ENCODE measurements at places on chromosomes 7 and 10.

DNA sequence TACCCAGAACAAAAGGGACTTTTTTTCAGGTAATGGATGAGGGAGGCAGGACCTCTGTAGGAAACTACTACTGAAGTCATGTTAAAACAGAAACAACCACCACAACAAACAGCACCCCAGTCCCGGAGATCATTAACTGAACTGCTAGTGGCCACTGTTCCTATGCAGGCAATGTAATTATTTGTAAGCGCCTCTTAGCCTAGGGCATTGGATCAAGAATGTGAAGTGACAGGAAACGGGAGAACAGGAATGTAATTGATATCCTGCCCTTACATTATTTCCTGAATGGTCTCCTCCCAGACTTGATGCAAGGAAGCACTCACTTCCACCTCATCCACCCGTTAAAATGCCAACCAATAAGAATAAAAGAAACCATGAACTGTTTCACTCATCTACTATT is 16.7 kb upstream of the GAD2 start:
- DNase-seq = no peak

DNA sequence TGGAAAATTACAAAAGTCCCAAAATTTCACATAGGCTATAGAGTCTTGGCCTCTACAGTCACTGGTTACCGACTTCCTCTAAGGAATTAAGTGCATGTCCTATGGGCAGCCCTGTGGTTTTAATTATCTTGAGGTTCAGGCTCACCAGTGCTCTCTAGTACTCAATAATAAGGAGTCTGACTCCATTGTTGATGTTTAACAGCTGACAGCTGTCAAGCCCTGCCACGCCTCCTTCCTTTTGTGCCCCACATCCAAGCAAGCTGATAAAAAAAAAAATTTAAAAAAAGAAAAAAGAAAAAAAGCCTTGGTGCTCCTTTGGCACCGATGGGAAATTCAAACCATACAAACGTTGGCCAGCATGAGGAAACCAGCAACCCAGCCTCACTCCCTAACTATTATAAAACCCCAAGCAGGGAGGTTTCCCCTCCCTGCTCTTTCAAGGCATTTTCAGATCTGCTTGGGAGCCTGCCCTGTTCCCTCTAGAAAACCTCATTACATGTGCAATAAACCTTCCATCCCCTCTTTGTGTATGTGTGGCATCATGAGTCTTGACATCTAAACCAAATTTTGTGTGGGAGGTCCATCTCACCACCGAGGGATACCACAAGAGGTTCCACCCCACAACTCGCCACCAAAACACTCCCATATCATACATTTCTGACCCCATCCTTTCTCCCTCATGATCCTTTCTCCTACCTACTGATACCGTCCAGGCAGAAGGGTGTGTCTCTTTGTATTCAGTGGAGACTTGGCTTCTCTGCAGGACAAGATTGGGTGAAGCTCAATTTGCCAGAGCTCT is 70.9 kb upstream of the CCDC71L start:
- DNase-seq = no peak

- DNase-seq = no peak
These were observed 9.5 kb upstream of the HACD1 start for GRCh38 chr10:17626656-17627055.

DNA sequence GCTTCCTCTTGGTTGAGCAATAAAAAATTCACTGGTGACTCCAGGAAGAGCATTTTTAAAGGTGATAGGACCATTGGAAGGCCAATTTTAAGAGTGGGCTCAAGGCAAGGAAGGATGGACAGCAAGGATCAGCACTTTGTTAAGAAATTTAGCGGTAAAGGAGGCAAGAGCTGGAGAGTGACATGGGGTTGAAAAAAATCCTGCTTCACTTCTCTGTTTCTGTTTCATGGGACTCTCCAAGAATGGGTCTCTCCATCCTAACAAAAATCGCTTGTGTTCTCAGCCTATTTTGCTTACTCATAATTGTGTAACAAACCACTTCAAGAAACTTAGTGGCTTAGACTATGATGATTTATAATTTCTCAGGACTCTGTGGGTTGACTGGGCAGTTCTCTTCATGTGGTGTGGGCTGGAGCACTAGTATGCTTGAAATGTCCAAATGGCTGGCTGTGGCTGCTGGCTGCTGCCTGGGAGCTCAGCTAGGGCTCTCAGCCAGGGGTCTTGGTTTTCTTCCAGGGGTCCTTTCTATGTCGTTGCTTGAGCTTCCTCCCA is 59.8 kb upstream of the ZNRF2 start:
- peak; percentile 68 for DNase-seq

- DNase-seq = no peak
These were observed 59.5 kb upstream of the HECTD2 start for GRCh38 chr10:91350651-91351081.

- DNase-seq = no peak
These were observed 12.7 kb upstream of the SMURF1 start for GRCh38 chr7:99156649-99157048.

DNA sequence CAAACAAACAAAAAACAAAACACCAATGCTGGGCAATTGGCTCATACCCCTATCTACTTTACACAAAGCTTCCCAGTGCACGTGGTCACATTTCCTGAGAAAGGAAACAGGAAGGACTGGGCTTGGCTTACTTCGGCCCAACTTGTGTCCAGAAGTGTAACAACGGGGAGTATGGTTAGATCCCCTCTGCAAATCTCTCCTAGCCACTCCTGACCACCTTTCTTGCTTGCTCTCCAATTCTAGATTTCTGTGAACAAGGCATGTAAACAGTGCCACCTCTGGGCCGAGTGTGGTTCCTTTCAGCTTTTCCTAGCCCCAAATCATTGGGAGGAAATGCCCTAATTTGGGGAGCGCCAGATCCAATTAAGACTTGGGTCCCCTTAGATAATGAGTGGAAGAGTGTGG is 21.0 kb upstream of the FRAT2 start:
- no peak for DNase-seq

DNA sequence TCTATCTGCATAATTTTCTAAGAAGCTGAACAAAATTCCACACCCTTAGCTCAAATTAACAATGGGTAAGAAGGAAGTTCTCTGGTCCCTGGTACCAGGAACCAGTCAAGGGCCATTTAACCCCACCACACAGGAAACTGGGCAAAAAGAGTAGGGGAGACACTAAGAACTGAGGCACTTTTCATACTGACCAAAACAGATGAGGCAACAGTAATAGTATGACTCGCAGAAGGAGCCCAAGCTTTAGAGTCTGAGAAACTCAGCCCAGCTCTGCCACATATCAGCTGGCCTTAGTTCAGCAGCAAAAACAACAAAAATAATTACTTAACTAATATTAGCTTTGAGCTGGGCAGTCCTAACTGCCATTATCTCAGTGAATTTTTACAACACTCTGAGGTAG is 221.2 kb downstream of the FAM107B start:
- DNase-seq = peak; percentile 40

GRCh38 chr10:7038416-7038815 is 372.4 kb downstream of the SFMBT2 start:
- no peak for DNase-seq

DNA sequence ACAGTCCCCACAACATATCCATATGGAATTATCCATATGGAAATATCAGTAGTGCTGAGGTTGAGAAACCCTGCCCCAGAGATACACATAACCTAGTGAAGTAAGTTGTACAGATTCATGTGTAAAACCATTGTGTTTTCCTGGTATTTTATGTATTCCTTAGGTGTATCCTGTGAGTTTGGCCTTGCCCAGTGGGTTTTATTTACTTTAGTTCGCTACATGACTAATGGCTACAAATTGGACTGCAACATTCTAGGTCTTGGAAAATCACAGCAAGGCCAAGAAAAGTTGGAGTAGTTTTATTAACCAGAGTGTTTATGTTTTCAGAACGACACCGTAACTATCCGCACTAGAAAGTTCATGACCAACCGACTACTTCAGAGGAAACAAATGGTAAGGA is 1.4 kb downstream of the RPS24 start:
- DNase-seq = peak; percentile 86

- no peak for DNase-seq
These were observed 12.7 kb upstream of the ATP6V1F start for GRCh38 chr7:128849804-128850490.

DNA sequence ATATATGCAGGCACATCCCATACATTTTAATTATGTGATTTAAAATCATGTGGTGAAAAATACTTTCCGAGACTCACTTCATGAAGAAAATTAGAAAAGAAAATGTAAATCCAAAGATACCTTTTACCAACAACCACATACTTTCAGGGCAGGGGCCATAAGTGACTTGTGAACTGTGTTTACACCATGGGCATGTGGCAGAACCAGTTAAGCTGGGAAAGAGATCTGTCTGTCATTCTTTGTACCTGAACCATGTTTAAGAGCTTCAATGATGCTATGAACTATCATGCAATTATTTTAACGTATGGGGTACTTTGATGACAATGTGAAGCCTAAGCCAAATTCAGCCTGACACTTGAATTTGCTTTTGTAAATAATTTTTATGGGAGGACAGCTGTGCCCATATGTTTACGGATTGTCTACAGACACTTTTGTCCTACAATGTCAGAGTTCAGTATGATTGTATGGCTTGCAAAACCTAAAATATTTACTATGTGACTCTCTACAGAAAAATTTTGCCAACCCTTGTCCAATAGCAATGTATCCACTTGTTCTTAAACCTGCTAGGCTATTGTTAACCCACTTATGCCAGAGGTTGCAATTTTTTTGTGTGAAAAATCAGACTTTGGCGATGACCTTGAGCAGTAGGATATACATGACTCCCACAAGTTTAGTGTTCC is 654.6 kb downstream of the TNS3 start:
- peak; percentile 68 for DNase-seq

DNA sequence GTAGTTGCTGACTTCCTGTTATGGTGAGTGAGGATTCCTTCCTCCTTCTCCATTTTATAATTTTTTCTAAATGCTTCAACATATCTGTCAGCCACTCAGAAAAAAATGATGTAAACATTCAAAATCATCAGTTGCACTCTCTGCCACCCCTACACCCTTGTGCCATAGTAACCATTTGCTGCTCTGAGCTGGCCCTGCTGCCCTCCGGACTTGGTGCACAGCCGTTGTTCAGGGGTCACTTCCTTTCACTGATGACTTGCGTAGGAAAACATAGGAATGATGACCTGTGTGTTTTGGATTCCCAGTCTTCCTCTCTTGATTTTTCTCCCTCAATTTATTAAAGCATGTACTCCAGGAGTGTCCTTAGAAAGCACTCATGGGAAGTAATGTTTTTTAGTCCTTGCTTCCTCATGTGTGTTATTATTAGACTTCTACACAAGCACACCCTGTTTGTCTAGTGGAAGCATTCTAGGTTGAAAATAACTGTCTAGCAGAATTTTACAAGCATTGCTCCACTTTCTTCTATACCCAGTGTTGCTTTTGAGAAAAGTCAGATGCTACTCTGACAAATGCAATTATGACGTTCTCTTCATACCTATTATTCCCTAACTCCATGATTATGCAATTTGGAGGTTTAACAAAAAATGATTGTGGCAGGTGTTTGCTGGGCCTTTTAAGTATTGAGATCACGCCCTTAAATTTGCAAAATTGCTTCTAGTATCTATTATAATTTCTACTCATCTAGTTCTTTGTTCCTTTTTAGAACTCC is 62.6 kb upstream of the MTPN start:
- DNase-seq = no peak

DNA sequence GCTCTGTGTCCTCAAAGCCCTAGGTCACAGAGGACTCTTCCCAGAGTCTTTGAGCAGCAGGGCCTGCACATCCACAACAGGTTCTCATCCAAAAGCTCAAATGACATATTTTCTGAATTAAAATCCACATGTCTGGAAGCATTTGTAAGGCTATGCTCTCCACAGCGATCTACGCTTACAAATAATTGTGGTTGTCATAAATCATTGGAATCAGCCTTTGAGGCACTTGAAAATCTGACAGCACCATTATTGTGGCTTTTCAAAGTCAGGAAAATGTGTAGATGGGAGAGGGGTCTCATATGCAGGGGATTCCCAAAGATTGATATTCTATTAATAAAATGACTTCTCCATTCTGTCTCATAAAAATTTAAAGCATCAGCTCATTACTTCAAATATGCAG is 16.3 kb downstream of the GPR26 start:
- DNase-seq = no peak

- no peak for DNase-seq
These were observed 12.8 kb downstream of the SNX8 start for GRCh38 chr7:2301511-2301863.

- no peak for DNase-seq
These were observed 56.3 kb downstream of the LHPP start for GRCh38 chr10:124517931-124518330.

DNA sequence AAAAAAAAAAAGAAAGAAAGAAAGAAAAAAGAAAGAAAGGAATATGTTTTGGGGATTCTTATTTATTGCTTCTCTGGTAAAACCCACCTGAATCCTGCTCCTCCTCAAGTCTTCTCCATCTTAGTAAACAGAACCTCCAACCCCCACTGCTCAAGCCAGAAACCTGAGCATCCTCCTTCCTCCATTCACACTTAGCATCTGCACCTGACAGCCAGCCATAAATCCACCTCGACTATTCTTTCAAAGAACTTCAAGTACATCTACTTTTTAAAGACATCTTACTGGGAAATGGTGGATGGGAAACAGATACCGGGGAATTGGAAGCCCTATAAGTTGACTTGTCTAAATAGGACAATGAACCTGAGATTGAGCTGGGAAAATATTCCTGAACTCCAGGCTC is 519.9 kb upstream of the DPP6 start:
- no peak for DNase-seq

- DNase-seq = peak; percentile 89
These were observed at the start of gene ZNF365 for GRCh38 chr10:62373995-62374861. TSS of gene ZNF365 (plus strand) at chr10:62374369. CDS start at chr10:62376194, 1,825 bp downstream.

DNA sequence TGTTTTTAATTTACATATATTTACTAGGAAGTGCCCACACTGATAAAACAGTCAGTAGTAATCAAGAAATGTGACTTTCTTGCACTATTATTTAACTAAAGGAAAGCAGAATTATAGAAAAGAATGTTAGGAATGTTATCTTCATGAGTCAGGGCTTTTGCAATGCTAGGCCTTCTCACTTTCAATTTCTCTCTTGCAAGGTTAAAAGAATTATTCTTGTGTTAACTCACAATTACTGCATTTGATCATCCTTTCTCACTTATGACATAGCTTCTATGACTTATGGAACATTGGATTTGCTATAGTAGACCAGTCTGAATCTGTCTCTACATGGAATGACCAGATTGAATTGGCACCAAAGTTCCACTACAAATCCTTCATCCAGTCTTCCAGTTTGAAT is 192.4 kb downstream of the SDK1 start:
- DNase-seq = peak; percentile 48

DNA sequence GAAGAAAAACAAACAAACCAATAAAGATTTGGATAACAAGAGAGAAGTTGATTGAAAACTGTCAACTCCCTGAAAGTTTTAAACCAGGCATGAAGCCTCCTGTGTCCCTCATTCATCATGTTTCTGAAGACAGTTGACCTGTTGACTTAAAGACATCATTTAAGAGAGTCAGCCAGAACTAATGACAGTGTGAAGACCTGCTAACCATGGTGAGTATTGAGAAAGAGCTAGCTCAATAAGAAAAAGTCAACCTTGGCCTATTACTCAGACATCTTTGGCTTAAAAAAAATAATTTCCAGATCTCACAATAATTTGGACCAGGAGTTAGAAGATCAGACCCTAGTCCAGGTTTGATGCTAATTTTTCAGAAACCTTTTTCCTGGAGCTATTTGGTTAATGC is 45.3 kb upstream of the ANKRD1 start:
- DNase-seq = no peak
